ENCODE measurements at places on chromosomes 6 and 20. TPM values are rescaled to one million over a fixed set of nuclear protein-coding genes. Genes with fewer than 3 reads are reported as not detected.
A peak's percentile ranks its signal among the peaks of the same experiment; 100 is the strongest.

Gene ARFGEF3
- under 0.01 TPM for total RNA-seq

Gene TBC1D20
- total RNA-seq = 32.9 TPM

DNA sequence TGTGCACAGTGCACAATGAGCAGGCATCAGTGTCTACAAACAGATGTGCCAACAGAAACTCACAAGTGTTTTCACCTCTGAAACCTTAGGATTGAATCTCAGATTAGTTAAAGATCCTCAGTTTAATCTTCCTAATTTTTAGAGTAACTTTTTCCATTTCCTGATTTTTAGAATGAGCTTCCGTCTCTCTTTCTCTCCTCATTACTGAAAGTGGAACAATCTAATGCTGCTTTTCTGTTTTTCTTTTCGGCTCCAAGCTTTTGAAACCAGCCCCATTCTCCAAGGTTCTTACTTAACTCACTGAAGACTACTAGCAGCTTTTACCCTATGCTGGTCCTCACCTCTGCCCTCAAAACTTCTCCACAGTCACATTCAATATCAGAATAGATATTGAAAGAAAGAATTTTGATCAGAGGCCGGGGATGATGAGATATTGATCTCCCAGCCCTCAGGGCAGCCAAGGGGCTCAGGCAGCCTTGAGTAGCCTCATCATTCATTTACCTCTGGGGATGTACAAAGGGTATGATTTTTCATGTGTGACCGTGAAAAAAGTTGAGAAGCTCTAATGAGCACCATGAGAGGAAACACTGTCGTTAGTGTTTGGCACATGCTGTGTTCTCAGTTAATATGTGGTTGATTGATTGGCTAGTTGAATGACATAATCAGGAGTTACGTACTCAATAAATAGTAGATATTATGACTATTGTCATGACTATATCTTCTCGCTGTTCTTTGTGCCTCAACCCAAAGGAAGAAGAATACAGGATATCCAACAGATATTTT lies 11.9 kb upstream of the STK38 start:
- DNase-seq = no peak

DNA sequence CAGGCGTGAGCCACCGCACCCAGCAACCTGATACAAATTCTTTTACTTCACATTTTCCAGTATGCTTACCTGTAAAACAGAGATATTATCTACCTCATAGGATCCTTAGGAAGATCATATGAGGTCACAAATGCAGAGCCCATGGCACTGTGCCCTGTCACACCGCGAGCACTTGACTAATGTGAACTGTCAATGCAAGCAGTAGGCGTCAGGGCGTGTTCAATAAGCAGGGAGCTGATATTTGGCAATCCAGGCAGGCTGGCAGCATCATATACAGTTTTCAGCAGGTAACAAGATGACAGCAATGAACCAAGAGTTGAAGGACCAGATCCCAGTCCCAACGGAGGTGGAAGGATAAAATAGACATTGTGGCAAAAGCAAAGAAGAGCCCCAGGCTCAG lies 14.6 kb upstream of the ARID1B start:
- DNase-seq = no peak

DNA sequence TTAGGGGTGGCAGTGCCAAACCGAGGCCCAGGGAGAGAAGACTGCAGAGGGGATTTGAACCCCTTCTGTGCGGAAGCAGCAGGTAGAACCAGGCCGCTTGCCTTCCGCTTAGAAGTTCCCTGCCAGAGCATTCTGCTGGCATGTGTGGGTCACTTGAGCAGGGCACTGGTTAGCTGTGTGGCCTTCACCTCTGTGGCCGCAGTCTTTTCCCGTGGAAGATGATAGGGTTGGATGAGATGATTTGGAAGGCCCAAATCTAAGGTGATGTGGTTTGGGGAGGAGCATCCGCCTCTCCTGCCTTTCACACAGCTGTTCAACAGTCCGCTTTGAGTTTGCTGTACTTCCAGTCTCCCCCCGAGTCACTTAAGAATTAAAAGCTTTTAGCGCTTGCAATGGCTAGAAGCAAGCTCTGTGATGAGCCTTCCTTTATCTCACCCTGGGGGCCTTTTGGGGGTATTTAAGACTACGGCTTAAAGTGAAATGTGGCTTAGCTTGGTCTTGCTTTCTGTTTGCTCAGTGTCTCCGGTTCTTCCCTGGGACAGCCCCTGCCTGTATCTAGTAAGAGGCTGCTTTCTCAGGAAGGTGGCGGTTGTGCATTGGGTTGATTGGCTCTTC lies 743 bp downstream of the CMTR1 start:
- peak; percentile 30 for DNase-seq

DNA sequence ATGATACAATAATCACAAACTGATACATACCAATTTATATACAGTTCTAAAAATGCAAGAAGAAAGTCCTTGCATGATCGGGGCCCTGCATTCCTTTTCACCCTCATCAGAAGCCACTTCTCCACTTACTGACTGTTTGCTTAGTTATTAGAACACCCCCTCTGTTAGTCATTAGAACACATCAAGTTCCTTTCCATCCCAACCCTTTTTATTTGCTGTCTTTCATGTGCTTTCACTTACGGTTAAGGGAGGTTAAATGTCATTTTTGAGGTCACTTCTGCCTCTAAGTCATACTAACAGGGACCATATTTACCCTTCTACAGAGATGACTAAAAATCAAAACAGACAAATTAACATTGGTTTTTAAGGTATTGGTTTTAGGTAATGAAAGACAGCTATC lies 149.1 kb downstream of the LMBRD1 start:
- DNase-seq = no peak

DNA sequence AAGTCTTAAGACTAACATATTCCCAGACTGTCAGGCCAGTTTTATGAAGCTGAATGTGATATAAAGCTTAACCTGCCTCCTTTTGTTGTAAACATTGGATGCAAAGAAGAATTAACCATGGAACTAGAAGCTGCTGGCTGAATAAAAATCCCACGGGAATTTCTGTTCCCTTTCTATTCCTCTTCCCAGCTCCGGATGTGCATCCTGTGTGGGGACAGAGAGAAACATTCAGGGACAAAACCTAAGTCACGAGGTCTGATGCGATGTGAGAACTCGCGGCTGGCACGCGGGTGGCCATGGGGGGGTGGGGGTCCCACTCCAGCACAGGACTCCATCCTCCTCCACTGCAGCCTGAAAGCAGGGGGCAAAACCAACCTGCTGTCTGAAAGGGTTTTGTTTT lies 32.2 kb downstream of the RAMACL start:
- DNase-seq = no peak

DNA sequence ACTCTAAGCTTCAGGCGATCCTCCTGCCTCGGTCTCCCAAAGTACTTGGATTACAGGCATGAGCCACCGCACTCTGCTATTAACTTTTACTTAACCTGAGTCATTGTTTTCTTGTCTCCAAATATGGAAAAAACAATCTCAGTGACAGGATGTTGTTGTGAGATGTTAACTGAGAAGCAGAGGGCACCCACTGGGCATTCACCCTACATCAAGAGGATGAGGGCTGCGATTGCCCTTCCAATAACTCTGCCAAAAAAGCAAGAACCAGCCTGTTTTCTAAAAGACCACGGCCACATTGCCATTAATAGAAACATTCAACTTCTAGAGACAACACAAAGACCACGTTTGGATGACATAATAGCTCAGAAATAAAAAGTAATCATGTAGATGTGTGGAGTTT lies 107.6 kb upstream of the SGK1 start:
- no peak for DNase-seq

DNA sequence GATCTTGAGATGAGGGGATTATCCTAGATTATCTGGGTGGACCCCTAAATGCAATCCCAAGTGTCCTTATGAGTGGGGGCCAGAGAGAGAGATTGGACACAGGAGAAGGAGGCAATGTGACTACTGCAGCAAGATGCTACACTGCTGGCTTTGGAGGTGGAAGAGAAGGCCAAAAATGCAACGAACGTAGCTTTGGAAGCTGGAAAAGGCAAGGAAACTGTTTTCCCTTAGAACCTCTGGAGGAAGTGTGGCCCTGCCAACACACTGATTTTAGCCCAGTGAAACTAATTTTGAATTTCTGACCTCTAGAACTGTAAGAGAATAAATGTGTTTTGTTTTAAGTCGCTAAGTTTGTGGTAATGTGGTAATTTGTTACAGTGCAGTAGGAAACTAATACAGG lies 15.7 kb downstream of the PPARD start:
- no peak for DNase-seq

All from hematopoietic multipotent progenitor cell (in vitro differentiated cells).